Right atrium auricular region (tissue), 2 donors: ENCODE measurements at places on chromosomes 13 and 19. TPM values are rescaled to one million over a fixed set of nuclear protein-coding genes. Genes with fewer than 3 reads are reported as not detected.
A peak's percentile ranks its signal among the peaks of the same experiment; 100 is the strongest.

Gene CEACAM7
- not detected for total RNA-seq

DNA sequence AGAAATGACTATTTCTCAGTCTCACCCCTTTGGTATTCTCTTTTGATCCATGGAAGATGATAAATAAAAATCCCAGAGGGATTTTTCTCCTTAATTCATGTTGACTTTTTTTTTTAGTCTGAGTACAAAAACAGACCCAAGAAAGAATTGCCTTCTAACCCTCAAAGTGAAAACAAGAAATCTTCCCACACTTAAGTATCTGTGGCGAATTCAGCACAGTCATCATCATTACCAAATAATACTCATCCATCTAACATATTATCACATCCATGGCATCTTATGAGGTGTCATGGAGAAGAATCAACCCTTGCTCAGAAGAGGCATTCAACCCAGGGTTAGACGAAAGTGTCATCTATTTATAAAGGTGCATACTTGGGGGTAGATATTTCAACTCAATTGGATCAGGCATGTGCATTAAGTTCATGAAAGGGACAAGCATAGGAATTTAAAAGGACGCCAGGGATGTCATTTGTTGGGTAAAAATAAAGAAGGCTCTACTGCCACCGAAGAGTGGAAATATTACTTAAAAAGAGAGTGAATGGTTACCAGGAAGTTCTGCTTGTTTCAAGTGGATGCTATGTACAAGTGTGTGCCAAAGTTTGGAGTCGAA, 101.9 kb downstream of the FLT1 start:
- no peak for DNase-seq

- DNase-seq = no peak
Observed at GRCh38 chr13:97658556-97658955, 224.6 kb downstream of the RAP2A start.

GRCh38 chr13:112119192-112120030, 52.5 kb downstream of the SOX1 start:
- DNase-seq = no peak

Gene APOE
- total RNA-seq = 403 TPM

DNA sequence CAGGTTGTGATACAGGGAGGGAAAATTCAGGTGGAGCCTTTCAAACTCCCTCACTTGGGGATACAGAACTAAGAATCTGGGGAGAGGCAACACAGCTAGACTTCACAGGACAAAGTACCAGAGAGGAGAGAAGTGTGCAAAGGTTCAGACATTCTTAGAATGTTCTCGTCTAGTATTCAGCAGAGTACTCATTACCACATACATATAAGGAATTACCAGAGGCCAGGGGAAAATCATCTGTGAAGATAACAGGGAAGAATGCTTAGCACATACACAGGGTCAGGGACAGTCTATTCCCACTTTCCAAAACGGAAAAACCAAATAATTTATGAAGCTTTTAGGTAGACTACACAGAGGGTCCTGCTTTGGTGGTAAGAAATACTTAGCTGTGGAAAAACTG, 58.1 kb downstream of the TRPC4 start:
- DNase-seq = no peak

- peak; percentile 71 for DNase-seq
Observed at GRCh38 chr19:3184847-3185460, 776 bp upstream of the NCLN start.

DNA sequence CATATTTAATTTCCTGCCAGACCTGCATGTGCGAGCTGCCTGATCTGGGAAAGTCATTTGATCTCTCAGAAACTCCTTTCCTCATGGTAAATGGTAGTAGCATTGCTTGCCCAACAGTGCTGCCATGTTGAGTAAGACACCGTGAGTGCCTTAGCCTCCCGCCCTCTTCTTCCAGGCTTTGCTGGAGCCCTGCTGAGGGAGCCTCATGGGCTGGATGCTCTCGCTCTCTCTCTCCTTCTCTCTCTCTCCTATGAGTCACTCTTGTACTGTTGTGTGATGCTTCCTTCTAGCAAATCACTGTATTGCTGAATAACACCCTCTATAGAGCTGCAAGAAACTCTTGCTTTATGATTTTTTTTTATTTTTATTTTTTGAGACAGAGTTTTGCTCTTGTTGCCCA, 365.5 kb downstream of the UQCRFS1 start:
- DNase-seq = no peak

GRCh38 chr19:49161987-49162386, 4.4 kb downstream of the TRPM4 start:
- DNase-seq = no peak

DNA sequence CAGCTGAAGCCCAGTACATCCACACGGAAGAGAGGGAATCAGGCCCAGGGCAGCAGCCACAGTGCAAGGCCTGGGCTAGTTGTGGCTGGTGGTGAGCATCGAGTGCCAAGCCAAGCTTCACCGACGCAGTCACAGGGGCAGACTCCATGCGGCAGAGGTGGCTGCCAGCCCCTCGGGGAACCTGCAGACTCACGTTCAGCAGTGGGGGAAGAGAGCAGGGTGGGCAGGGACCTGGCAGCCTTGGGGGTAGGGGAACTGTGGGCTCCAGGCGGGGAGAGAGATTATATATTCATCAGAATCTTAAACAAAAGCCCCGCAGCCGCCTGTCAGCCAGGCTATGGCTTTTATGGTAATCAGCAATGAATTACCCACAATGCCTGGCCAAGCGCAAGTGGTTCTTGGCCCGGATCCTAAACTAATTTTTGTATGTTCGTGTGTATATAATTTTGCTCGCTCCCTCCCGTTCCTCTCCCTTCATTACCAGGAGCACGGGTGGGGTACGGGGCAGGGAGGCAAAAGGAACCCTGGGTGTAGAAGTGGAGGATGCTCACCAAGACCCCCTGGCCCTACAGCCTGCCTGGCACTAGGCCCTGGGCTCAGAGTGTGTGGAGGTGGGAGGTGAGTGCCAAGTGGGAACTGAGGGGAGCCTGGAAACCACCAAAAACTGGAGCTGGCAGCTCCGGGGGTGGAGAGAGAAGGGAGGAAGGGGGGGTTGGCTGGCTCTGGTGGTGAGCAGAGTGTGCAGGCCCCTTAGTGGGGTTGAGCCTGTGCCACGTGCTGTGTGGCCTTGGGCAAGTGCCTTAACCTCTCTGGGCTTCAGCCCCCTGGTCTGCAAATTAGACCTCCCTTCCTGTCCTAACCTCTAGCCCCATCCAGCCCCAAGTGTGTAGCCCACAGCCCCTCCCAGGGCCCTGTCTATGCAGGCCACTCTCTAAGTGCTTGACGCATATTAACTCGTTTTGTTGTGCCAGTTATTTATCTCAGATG, 31.9 kb downstream of the PTPRS start:
- DNase-seq = peak; percentile 84

- DNase-seq = no peak
Observed at GRCh38 chr13:44651209-44651608, 75.1 kb upstream of the TSC22D1 start.

DNA sequence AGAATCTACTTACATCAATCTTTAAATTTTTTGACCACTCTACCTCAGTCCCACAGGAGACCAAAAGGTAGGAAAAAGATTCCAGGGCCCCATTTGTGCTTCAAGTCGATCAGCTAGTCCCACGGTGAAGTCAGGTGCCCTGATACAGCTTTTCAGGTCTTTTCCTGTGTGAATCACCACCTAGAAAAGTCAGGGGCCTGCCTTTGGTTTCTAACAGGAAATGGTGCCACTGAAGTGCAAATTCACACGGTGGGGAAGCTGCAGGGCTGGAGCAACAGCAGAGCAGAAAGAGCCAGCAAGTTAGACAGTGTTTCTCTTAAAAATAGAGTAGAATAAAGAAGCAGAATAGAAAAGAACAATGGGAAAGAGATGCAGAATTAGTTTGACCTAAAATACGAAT, 107.5 kb downstream of the KLF12 start:
- DNase-seq = no peak
